ENCODE measurements at places on chromosomes 3 and 15. TPM values are rescaled to one million over a fixed set of nuclear protein-coding genes. Genes with fewer than 3 reads are reported as not detected.
A peak's percentile ranks its signal among the peaks of the same experiment; 100 is the strongest.

GRCh38 chr15:92100751-92101150, 247.2 kb downstream of the SLCO3A1 start:
- no peaks in the 10 kb centered on the region for H3K4me1 ChIP-seq
- no peak for DNase-seq
- H3K36me3 ChIP-seq: no peaks in the 10 kb centered on the region
- H3K27me3 ChIP-seq: no peaks in the 10 kb centered on the region

DNA sequence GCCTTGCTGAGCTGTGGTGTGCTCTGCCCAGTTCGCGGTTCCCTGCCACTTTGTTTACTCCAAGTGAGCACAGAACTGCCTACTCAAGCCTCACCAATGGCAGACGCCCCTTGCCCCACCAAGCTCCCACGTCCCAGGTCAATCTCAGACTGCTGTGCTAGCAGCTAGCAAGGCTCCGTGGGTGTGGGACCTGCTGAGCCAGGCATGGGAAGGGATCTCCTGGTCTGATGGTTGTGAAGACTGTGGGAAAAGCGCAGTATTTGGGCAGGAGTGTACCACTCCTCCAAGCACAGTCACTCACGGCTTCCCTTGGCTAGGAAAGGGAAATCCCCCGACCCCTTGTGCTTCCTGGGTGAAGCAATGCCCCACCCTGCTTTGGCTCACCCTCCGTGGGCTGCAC, 45.0 kb downstream of the SLC12A6 start:
- 0 out of 2 replicates have a peak, but pooled peaks cover 2% of the 10 kb centered on the region for H3K27me3 ChIP-seq
- H3K36me3 ChIP-seq: no peaks in the 10 kb centered on the region
- no peak for DNase-seq
- H3K4me3 ChIP-seq: no peak overlapping the region
- no peaks in the 10 kb centered on the region for H3K4me1 ChIP-seq

GRCh38 chr3:125150525-125151441, 61.8 kb downstream of the SLC12A8 start:
- H3K27ac ChIP-seq: peak overlapping the region; percentile 73
- H3K27me3 ChIP-seq: no peaks in the 10 kb centered on the region
- no peak overlapping the region for H3K4me3 ChIP-seq
- no peaks in the 10 kb centered on the region for H3K36me3 ChIP-seq
- H3K4me1 ChIP-seq: peaks cover 39% of the 10 kb centered on the region

The IL17RE gene
- 0.37 TPM for total RNA-seq

DNA sequence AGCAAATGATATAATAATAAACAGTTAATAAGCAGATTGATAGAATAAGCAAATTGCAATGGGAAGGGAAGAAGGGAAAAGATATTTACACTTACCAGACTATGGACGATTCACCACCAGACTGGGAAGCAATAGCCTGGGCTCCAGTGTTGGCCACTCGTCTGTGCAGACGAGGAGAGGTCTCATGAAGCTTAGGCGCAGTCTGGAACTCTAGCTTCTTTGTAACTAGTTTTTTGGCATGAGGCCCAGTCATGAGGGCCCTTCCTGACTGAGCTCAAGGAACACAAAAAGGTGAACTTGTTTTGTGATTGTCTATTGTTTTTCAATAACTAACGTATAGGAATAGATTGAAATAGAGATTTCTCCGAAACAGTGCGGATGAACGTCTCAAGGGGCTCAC, 63.3 kb upstream of the GATM start:
- DNase-seq: no peak
- H3K36me3 ChIP-seq: no peaks in the 10 kb centered on the region
- H3K4me3 ChIP-seq: no peak overlapping the region
- H3K27me3 ChIP-seq: no peaks in the 10 kb centered on the region
- no peak overlapping the region for H3K27ac ChIP-seq
